Iris pigment epithelial cell (primary cell): ENCODE measurements at places on chromosomes 3 and 15.

DNA sequence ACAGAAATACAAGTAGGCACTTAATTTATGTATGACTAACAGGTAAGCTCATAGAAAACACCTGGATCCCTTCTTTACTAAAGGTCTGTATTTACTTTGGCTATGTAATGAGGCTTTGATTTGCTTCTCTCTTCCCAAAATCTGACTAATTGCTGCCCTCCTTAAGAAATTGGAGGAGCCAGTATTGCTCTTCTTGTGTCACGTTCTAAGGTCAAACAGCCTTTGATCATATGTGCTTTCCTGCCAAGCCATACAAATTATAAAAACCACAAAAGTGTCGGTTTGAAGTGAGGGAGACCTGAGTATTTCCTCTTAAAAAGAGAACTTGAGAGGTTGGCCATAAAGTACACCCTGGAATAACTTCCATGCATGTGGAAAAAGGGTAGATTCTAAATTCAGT is 112.1 kb upstream of the MB21D2 start:
- DNase-seq = no peak

DNA sequence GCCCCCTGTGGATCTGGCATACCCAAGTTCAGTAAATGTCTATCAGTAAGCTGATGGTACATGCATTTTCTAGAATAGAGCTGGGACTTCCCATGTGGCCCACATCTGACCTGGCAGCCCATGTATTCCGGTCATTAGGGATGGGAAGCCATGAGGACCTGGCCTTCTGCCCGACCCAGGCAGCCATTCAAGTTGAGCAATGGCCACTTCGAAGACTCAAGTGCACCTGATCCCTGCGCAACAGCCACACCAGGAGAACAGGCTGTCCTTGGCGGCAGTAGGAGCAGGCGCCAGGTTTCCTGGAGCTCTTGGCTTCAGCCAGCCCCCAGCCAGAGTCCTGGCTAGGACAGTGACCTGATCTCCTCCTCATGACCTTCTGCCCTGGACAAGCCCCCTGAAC is 14.6 kb downstream of the HEMK1 start:
- DNase-seq = no peak

- no peak for DNase-seq
These were observed 227.7 kb downstream of the FOXP1 start for GRCh38 chr3:71355862-71356261.

DNA sequence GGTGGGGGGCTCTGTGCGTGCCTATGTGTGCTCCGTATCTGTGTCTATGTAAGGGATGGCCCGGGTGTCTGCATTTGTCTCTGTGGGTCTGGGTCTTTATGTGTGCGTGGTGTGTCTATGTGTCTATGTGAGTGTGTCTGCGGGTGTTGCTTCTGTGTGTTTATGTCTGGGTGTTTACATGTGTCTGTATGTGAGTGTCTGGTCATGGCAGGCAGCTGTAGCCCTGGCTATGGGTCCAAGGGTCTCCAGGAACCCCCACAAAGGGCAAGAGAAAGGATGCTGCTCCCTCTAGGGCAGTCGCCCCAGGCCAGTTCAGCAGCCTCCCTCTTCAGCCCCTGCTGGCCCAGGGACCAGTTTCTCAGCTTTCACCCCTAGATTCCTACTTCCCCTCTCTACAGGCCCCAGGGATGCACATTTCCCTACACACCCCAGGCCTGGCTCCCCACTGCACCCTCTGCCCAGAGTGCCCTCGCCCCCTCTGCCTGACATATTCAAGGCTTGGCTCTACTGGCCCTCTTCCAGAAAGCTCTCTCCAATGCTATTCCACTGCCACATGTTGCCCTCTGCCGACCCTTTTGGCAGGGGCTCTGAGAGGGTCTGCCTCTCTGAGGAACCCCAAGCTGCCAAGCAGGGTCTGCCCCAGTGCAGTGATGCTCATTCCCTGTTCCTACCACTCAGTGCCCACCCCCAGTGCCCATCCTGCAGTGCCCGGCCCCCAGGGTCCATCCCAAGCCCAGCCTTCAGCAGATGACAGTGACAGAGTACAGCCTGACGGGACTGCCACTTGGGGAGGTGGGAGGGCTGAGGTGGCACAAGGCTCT is 1.0 kb upstream of the MYL3 start:
- DNase-seq = no peak

GRCh38 chr15:53681056-53681455 is 78.4 kb downstream of the WDR72 start:
- DNase-seq = no peak

GRCh38 chr15:64596701-64597476 is 136.5 kb downstream of the ZNF609 start:
- peak; percentile 68 for DNase-seq

DNA sequence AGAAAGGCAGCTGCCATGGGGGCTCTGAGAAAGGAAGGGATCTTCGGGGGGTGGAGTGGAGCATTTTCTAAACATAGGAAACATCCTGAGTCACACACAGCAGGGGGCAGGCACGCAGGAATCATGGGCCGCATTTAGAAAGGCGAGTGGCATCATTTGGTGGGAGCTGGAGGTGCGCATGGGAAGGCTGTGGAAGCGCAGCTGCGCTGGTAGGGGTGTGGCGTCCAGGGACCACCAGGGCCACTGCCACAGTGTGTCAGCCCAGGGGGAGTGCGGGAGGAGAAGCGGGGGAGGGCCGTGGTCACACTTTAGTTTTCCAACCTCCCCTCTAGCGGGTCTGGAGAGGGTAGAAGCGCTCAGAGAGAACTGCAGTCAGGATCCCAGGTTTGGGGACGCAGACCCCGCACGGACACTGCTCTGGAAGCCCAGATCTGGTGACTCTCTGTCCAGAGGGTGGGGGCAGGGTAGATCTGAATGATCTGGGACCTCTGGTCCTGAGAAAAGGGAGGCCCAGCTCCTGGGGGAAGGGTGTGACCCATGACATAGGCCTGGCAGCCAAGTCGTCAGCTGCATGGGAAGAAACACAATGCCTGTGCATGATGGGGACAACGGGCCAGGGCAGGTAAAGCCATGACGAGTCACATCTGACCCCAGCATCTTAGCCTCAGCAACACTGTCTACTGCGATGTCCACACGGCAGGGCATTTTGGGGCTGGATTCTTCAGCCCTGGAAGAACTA is 88.0 kb upstream of the IQSEC1 start:
- no peak for DNase-seq

DNA sequence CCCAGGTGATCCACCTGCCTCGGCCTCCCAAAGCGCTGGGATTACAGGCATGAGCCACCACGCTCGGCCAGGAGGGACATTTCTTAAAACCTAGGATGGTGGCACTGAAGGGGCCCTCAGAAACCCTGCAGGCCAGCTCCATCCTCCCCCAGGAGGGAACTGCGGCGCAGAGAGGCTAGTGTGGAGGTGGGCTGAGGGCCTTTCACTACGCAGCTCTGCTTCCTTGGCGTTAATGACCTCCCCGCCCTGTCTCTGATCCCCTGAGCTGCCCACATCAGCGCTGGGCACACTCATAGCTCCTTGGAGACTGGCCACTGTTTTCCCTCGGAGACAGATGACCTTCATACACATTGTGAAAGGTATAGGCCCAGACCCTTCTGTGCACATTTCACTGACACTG is 46.2 kb upstream of the MAGEF1 start:
- no peak for DNase-seq

DNA sequence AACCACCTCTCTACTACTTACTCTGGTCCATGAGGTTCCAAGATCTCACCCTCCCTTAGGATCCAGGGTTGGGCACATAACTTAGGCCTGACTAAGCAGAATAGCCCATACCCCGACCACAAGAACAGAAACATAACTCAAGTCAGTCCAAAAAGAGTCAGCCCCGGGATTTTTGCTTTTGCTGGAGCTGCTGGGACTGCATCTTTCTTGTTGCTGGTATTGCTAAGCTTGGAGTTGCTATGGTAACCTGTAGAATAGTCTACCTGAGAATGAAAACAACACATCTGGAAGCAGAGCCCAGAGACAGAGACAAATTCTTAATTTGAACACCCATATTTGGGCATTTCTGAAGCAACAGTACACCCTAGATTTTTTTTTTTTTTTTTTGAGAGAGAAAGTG is 6.5 kb downstream of the RUBCN start:
- peak; percentile 85 for DNase-seq

DNA sequence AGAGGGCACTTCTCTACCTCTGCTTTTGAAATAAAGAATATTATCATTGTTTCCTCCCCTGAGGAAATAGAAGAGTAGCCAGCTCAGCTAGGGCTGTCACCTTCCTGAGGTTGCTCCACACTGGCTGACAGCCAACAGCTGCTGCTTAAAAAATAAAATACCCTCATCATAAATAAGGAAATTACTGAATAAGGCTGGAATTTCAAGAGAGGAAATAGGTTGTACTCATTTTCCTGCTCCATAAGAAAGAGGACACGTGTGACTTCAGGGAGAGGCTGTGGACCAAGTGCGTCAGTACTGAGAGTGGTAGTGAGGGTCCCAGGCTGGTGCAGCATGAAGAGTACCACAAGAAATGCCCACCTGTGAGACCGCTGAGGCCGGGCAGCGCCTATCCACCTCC is 8.1 kb upstream of the C2CD4B start:
- DNase-seq = peak; percentile 28

DNA sequence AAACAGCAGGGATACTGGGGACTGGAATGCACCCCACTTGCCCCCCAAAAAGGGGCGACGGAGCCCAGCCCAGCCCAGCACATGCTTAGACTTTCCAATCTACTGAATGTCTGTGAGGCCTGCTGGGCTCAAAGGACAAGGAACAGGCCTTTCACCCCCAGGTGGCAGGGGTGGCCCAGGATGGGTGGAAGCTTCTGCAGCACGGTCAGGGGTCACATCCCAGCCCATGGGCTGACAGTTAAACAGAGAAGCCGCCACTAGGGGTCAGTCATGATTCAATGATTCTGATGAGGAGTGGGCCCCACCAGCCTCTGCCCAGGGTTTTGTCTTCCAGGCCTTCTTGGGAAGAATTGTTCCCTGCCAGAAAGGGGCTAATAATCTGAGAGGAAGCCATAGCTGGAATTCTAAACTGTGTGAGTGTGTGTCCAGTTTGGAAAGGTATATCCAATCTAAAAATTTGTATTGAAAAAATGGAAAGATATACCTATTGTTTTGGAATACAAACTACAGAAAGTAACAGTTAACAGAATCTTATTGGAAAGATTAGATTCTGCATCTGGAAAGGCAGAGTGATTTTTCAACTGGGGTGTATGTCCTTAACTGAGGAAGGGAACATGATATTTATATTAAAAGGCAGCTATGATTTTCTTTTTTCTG is 2.2 kb downstream of the CHRNB4 start:
- DNase-seq = peak; percentile 24

- DNase-seq = peak; percentile 45
These were observed 4.2 kb upstream of the CHRM5 start for GRCh38 chr15:33963831-33964664.

DNA sequence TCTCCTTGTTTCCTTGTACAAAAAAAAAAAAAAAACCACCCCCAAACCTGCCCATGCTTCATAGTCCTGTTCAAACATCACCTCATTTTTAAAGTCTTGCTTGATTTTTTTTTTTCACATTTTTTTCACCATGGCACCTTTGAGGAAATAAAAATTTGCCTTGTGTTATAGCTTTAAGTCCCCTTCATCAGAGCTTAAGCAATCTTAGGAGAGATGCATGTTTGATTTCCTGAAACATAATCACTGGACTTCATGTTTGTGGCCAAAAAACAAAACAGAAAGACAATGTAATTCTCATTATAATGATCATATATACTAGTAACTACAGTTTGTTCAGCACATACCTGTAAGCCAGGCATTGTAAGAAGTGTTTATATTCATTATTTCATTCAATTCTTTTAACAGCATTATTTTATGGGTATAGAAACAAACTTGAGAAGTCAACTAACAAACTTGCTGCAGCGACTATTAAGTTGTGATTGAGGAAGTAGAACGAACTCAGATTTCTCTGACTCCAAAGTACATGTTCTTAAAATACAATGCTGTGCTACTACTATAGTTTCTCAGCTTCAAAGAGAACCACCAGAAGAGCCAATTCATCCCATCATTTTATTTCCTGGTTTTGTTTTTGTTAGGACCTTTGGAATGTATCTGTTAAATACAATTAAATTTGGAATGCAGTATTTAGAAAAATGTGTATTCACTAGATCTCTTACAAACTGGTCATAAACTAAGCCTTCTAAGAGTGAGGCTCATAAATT is 203.8 kb downstream of the TCF12 start:
- no peak for DNase-seq

GRCh38 chr3:29695643-29696198 is 414.9 kb downstream of the RBMS3 start:
- DNase-seq = peak; percentile 97

GRCh38 chr15:92112180-92112579 is 258.7 kb downstream of the SLCO3A1 start:
- DNase-seq = no peak

DNA sequence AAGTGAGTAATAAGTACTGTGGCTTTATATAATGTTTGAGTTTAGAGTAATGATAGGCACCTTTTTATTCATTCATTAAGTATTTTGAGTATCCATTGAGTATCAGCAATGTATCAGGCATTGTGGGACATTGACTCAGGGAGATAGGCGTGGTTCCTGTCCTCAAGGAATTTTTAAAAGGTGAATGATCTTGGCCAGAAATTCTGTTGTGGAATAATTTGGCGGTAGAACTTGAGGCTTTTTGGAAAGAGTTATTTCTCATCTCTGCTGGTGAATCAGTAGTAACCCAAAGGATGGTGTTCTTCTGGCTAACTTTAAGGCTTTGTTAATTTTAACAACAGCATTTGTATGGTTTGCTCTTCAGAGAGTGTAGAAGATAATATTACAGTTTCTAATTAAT is 2.0 kb downstream of the RAB7A start:
- DNase-seq = no peak

GRCh38 chr3:99699841-99700240 is 61.4 kb downstream of the COL8A1 start:
- DNase-seq = peak; percentile 82

DNA sequence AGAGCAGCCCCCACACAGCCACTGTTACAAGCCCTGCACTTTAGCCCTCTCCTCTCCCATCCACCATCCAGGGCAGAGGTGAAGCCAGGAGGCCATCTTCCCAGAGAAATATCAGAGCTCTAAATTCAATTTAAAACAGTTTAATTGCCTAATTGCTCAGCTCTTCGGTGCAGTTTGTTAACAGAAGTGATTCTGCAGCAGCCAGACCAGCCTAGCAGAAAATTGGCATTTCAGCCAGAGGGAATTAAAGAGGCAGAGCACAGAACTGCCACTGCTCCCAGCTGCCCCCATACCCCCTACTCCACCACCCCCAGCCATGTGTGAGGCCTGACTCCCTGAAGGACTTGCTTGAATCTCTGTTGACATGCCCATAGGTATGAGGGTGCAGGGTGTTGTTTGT is 38.5 kb downstream of the TPRA1 start:
- no peak for DNase-seq

GRCh38 chr3:134867277-134867676 is 72.2 kb downstream of the EPHB1 start:
- DNase-seq = no peak
